ENCODE measurements at places on chromosomes 12 and 14. TPM values are rescaled to one million over a fixed set of nuclear protein-coding genes. Genes with fewer than 3 reads are reported as not detected.

Gene TPPP2
- not detected for total RNA-seq

DNA sequence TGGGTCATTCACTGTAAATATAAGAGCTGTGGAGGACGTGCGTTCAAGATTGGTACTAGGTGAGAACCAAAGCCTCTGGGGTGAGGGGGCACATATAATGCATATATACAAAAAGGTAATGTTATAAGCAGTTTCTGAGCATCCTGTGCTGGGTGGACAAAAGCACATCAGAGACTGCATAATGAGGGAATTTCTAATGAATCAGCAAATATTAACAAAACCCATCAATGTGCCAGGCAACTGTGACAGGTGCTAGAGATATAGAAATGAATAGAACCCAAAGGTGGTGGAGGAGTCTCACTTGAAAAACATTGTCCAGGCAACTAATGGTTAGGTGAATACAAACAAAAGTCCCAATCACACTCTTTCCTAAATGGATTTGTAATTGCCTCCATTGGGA lies 74.7 kb downstream of the GPR65 start:
- no peaks in the 10 kb centered on the region for H3K27me3 ChIP-seq
- DNase-seq: no peak

DNA sequence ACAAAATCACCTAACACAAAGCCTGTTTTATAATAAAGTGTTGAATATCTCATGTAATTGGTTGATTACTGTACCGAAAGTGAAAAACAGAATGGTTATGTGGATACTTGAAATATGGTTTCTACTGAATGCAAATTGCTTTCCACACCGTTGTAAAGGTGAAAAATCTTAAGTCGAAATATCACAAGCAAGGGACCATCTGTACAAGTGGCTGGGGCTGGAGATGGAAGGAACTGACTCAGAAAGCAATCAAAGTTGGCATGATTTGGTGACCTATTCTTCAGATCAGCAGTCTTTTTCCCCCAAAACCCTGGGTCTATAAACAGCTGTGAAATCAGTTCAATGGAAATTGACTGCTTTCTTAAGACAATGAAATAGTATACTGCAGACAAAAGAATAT lies 3.6 kb downstream of the CBX5 start:
- H3K4me3 ChIP-seq: no peak overlapping the region
- H3K36me3 ChIP-seq: peaks cover 2% of the 10 kb centered on the region
- no peak overlapping the region for H3K27ac ChIP-seq
- H3K4me1 ChIP-seq: peaks cover 3% of the 10 kb centered on the region

GRCh38 chr12:1546931-1547640 lies 47.3 kb downstream of the FBXL14 start:
- DNase-seq: no peak
- no peaks in the 10 kb centered on the region for H3K27me3 ChIP-seq
- H3K4me3 ChIP-seq: no peak overlapping the region
- peaks cover 7% of the 10 kb centered on the region for H3K4me1 ChIP-seq

Data from IMR-90 (cell line).